ENCODE measurements at places on chromosomes 12 and 14. TPM values are rescaled to one million over a fixed set of nuclear protein-coding genes. Genes with fewer than 3 reads are reported as not detected.
A peak's percentile ranks its signal among the peaks of the same experiment; 100 is the strongest.

DNA sequence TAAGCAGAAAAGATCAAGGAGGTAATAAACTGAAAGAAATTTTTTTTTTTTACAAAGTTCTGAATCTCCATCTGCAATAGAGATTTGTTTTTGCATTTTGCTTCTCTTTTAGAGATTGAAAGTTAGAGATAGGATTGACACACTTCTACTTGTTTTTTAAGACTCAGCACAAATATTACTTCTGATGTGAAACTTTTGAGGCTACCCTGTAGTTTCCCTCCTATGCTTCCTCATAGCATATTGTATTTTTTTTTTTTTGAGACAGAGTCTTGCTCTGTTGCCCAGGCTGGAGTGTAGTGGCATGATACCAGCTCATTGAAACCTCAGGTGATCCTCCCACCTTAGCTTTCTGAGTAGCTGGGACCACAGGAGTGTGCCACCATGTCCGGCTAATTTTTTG lies 32.1 kb upstream of the SGPP1 start:
- no peak overlapping the region for H3K27ac ChIP-seq
- no peak for DNase-seq
- H3K4me3 ChIP-seq = no peak overlapping the region
- no peaks in the 10 kb centered on the region for H3K4me1 ChIP-seq
- no peaks in the 10 kb centered on the region for H3K36me3 ChIP-seq

GRCh38 chr12:78101946-78102635 lies 271.4 kb downstream of the NAV3 start:
- no peak overlapping the region for H3K4me3 ChIP-seq
- no peaks in the 10 kb centered on the region for H3K27me3 ChIP-seq
- H3K36me3 ChIP-seq = no peaks in the 10 kb centered on the region
- H3K27ac ChIP-seq = no peak overlapping the region

- no peak overlapping the region for H3K4me3 ChIP-seq
- H3K27ac ChIP-seq = no peak overlapping the region
- DNase-seq = no peak
- no peaks in the 10 kb centered on the region for H3K27me3 ChIP-seq
Observed at GRCh38 chr14:50607761-50608160, 47.8 kb downstream of the ATL1 start.

- H3K4me3 ChIP-seq = no peak overlapping the region
- no peak overlapping the region for H3K27ac ChIP-seq
- no peaks in the 10 kb centered on the region for H3K36me3 ChIP-seq
- no peaks in the 10 kb centered on the region for H3K4me1 ChIP-seq
- no peak for DNase-seq
Observed at GRCh38 chr12:34208331-34209258, 186.3 kb downstream of the ALG10 start.

DNA sequence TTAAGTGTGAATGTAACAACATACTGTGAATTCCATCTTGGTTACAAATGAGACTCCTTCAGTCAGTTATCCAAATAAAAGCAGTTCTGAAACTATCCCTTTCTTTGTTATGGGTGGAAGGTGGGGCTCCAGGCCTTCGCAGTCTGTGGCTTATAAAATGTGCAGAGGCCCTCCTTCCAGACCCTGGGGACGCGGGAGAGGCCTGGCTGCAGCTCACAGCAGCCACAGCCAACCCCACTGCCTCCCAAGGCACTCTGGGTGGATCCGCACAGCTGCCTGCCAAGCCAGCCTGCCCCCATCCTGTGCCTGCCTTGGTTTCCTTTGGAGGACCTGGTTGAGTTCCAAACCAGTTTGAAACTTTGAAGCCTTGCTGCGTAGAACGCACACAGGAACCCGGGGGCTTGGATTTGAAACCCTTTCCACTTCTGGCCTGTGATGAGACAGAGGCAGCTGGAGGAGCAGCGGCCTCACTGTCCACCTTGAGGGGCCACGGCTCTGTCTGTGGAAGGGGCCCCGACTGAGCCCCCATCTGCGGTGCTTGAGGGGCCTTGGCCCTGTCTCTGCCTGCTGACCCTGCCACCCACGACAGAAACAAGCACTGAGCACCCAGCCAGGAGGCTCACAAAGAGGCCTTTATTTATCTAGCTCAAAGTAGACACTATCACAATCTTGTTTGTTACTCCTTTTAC lies 30.4 kb downstream of the CCNK start:
- H3K4me1 ChIP-seq = no peaks in the 10 kb centered on the region
- H3K27ac ChIP-seq = no peak overlapping the region
- no peaks in the 10 kb centered on the region for H3K27me3 ChIP-seq

- H3K4me1 ChIP-seq = peaks cover 44% of the 10 kb centered on the region
- no peaks in the 10 kb centered on the region for H3K36me3 ChIP-seq
- H3K4me3 ChIP-seq = no peak overlapping the region
- H3K27me3 ChIP-seq = no peaks in the 10 kb centered on the region
- no peak for DNase-seq
Observed at GRCh38 chr14:79482825-79483224, 728.5 kb downstream of the DIO2 start.

GRCh38 chr12:80233926-80234325 lies 134.6 kb downstream of the OTOGL start:
- H3K36me3 ChIP-seq = no peaks in the 10 kb centered on the region
- H3K27me3 ChIP-seq = no peaks in the 10 kb centered on the region
- peaks cover 25% of the 10 kb centered on the region for H3K4me1 ChIP-seq
- no peak overlapping the region for H3K4me3 ChIP-seq

DNA sequence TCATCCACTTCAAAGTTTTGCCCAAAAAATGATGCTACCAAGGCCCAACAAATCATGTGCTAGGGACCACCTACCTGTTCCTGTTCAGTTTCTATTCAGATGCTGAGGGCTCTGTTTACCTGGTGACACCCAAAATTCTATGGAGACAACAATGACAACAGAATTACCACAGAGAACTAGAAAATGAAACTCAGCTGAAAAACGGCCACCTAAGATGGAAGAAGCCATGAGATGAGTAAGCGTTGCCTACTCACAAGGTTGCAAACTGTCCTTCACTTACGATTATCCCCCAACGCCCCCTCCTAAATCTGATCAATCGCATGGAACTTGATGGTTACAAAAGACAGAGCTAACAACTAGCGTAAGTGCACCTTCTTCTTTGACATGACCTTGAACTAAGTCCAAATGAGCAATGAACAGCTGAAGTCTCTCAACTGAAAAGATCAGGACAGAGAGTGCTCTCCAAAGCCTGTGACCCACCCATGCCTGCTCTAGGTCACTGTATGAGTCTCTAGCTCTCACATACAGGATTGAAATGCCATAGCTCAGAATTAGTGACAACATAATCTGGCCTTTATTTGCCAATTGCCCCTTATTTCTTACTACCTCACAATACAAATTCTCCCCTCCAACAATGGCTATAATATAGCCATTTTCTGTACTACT lies at the start of gene RNASE11:
RNASE11 (minus strand) TSS at position 513 of the 666 bp plus-strand sequence.
- peak within 1 kb of the TSS; percentile 71 for H3K27ac ChIP-seq
- peaks cover 31% of the 10 kb centered on the region for H3K4me1 ChIP-seq
- no peaks in the 10 kb centered on the region for H3K27me3 ChIP-seq
- H3K4me3 ChIP-seq = no peak within 1 kb of the TSS

DNA sequence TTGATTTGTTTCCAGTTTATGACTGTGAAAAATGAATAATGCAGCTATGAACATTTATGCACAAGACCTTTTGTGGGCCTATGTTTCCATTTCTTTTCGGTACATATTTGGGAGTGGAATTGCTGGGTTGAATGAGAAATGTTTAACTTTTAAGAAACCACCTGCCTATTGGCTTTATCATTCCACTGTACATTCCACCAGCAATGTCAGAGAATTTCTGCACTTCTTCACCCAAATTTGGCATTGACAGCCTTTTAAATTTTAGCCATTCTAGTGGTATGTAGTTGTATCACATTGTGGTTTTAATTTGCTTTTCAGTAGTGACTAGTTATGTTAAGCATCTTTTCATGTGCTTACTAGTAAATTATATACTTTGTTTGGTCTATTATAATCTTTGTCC lies 317.0 kb upstream of the TMTC1 start:
- peaks cover 26% of the 10 kb centered on the region for H3K4me1 ChIP-seq
- H3K36me3 ChIP-seq = no peaks in the 10 kb centered on the region
- no peak for DNase-seq
- no peak overlapping the region for H3K4me3 ChIP-seq
- H3K27me3 ChIP-seq = no peaks in the 10 kb centered on the region
- H3K27ac ChIP-seq = no peak overlapping the region

- DNase-seq = no peak
- H3K27ac ChIP-seq = no peak overlapping the region
- H3K27me3 ChIP-seq = no peaks in the 10 kb centered on the region
- no peak overlapping the region for H3K4me3 ChIP-seq
Observed at GRCh38 chr14:90848944-90849731, 32.9 kb upstream of the TTC7B start.

GRCh38 chr12:93802698-93803423 lies 125.7 kb downstream of the CRADD start:
- no peak for DNase-seq
- no peaks in the 10 kb centered on the region for H3K27me3 ChIP-seq
- peaks cover 7% of the 10 kb centered on the region for H3K4me1 ChIP-seq

DNA sequence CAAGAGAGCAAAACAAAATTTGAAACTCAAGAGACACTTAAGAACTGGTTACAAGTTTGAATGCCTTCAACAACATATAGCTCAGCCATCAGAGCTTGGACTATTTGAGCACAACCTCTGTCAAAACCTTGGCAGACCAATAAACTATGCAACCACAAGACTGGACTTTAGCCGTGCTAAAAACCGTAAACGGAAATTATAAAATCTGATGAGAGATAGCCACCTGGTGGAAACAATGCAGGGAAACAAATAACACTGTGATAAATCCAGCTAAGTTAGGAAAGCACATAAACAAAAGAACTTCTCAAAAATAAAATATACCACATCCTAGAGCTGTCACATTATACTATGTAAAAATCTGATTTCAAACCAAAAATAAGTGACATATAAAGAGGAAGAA lies 1074.2 kb upstream of the NOVA1 start:
- H3K27me3 ChIP-seq = no peaks in the 10 kb centered on the region
- DNase-seq = no peak
- H3K4me1 ChIP-seq = peaks cover 5% of the 10 kb centered on the region

- DNase-seq = no peak
- H3K4me1 ChIP-seq = no peaks in the 10 kb centered on the region
- no peaks in the 10 kb centered on the region for H3K36me3 ChIP-seq
- H3K27ac ChIP-seq = no peak overlapping the region
- no peak overlapping the region for H3K4me3 ChIP-seq
Observed at GRCh38 chr12:85664429-85664828, 171.8 kb downstream of the RASSF9 start.

GRCh38 chr12:127275416-127275815 lies 991.6 kb upstream of the TMEM132C start:
- H3K4me3 ChIP-seq = no peak overlapping the region
- H3K36me3 ChIP-seq = no peaks in the 10 kb centered on the region
- peaks cover 4% of the 10 kb centered on the region for H3K27me3 ChIP-seq
- H3K4me1 ChIP-seq = peaks cover 3% of the 10 kb centered on the region
- no peak overlapping the region for H3K27ac ChIP-seq
- DNase-seq = no peak

GRCh38 chr12:51023625-51024382 lies 2.4 kb downstream of the SLC11A2 start:
- H3K36me3 ChIP-seq = no peaks in the 10 kb centered on the region
- peaks cover 29% of the 10 kb centered on the region for H3K4me1 ChIP-seq
- peak overlapping the region; percentile 56 for H3K4me3 ChIP-seq
- H3K27me3 ChIP-seq = no peaks in the 10 kb centered on the region
- no peak for DNase-seq

- no peaks in the 10 kb centered on the region for H3K36me3 ChIP-seq
- no peaks in the 10 kb centered on the region for H3K27me3 ChIP-seq
- H3K27ac ChIP-seq = no peak overlapping the region
- no peaks in the 10 kb centered on the region for H3K4me1 ChIP-seq
Observed at GRCh38 chr14:66284346-66284745, 201.8 kb upstream of the CCDC196 start.

DNA sequence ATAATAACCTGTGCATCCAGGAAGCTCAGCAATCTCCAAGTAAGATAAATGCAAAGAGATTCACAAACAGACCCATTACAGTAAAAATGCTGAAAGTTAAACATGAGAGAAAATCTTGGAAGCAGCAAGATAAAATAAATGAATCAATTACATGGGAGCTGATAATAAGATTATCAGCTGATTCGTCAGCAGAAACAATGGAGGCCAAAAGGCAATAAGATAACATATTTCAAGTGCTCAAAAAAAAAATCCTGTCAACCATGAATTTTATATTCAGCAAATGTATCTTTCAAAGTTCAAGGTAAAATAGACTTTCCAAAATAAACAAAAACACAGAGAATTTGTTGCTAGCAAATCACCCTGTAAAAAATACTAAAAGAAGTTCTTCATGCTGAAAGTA lies 36.4 kb upstream of the MBIP start:
- DNase-seq = no peak
- H3K4me1 ChIP-seq = no peaks in the 10 kb centered on the region
- H3K36me3 ChIP-seq = no peaks in the 10 kb centered on the region

GRCh38 chr14:105533391-105533790 lies 7.0 kb downstream of the TMEM121 start:
- H3K27me3 ChIP-seq = peaks cover 36% of the 10 kb centered on the region
- H3K4me1 ChIP-seq = no peaks in the 10 kb centered on the region
- H3K27ac ChIP-seq = no peak overlapping the region
- no peak overlapping the region for H3K4me3 ChIP-seq
- no peaks in the 10 kb centered on the region for H3K36me3 ChIP-seq
- DNase-seq = no peak

- H3K27ac ChIP-seq = no peak overlapping the region
- H3K4me1 ChIP-seq = peaks cover 5% of the 10 kb centered on the region
- no peaks in the 10 kb centered on the region for H3K36me3 ChIP-seq
- DNase-seq = no peak
Observed at GRCh38 chr12:127628645-127629044, 638.3 kb upstream of the TMEM132C start.

DNA sequence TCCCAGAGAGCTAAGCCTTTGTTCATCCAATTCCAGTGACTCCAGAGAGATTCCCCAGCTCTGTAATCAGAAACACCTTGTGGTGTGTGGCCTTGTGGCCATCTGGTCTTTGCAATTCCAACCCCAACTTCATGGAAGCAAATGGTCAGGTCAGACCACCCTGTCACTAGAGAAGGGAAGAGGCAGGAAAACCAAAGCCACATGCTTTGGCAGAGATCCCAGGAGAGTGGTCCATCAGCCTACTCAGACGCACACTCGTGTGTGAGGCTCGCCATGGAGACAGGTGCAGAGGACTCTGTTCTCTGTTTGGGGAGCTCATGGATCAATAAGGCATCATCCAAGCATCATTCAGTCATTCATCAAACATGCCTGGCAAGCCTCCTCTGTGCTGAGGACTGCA lies 46.2 kb upstream of the TUNAR start:
- no peaks in the 10 kb centered on the region for H3K36me3 ChIP-seq
- no peak overlapping the region for H3K4me3 ChIP-seq
- no peak overlapping the region for H3K27ac ChIP-seq
- H3K27me3 ChIP-seq = no peaks in the 10 kb centered on the region

GRCh38 chr12:92107094-92107493 lies 38.6 kb downstream of the BTG1 start:
- no peaks in the 10 kb centered on the region for H3K27me3 ChIP-seq
- peaks cover 46% of the 10 kb centered on the region for H3K4me1 ChIP-seq
- no peaks in the 10 kb centered on the region for H3K36me3 ChIP-seq

KLHL33 gene
- 0.22 TPM for total RNA-seq

RAD9B gene
- total RNA-seq = 0.17 TPM

COX8C gene
- not detected for total RNA-seq

CATSPERB gene
- total RNA-seq = not detected

RDH5 gene
- 14.6 TPM for total RNA-seq

FLVCR2 gene
- total RNA-seq = 2.8 TPM

B4GALNT1 gene
- 0.28 TPM for total RNA-seq

COCH gene
- total RNA-seq = 31.1 TPM

PPP2R3C gene
- total RNA-seq = 41.9 TPM

C12orf54 gene
- total RNA-seq = not detected

TAS2R42 gene
- not detected for total RNA-seq
